Globus pallidus (tissue), 1 donor: ENCODE measurements at places on chromosomes 12 and 14.

DNA sequence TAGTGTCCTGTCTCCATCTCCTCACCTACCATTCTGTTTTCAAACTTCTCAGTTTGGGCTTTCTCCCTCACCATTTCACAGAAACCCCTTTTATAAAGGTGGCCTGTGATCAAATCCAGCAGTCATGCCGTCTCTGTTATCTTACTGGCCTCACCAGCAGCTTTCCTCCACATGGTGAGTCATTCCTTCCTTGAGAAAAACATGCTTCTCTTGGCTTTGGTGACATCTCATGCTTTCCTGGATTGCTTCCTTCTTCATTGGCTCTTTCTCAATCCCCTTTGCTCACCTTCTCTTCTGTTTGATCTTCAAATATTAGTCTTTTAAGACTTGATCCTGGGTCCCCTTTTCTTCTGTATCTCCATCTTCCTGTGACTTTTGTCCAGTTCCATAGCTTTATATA, 164.9 kb downstream of the ANO4 start:
- no peak for DNase-seq

DNA sequence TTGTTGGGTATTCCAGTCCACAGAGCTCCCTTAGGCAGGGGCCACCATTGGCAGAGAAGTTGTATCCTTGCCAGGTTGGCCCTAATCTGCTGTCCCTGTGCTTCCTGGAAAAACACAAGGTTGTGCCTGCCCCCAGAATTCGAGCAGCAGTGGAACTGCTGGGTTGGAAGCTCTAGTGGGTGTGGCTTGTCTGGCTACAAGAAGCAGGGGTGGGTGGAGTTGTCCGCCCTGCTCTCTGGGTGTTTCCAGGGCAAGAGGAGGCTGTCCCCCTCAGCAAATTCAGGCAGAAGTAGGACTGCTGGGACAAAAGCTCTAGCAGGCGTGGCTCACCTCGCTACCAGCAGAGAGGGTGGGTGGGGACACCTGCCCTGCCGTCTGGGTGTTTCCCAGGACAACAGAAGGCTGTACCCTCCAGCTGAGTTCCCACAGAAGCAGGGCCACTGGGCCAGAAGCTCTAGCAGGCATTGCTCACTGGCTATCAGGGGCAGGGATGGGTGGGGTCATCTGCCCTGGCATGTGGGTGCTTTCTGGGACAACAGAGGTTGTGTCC, 72.8 kb upstream of the NPAS3 start:
- DNase-seq: no peak

GRCh38 chr12:107477947-107478610, 207.5 kb upstream of the PWP1 start:
- DNase-seq: no peak

- no peak for DNase-seq
These were observed 437.7 kb upstream of the FAR2 start for GRCh38 chr12:28711421-28711820.

- DNase-seq: no peak
These were observed 192.7 kb downstream of the STXBP6 start for GRCh38 chr14:24857277-24857676.
